ENCODE measurements at places on chromosomes 3 and 15. TPM values are rescaled to one million over a fixed set of nuclear protein-coding genes. Genes with fewer than 3 reads are reported as not detected.

DNA sequence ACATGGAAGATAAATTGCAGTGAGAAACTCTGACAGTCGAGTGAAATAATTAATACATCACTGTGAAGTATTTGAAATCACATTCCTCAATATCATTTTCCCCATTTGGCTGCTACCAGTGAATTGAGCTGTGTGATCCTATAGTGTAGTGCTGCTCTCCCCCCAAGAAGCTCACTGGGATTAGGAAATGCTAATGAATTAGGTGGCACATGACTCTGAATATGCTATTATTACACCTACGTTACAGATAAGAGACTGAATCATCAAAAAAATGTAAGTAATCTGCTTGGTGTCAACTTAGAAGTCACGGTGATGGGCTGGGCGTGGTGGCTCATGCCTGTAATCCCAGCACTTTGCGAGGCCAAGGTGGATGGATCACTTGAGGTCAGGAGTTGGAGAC, 34.7 kb upstream of the SYNM start:
- no peak for DNase-seq

DNA sequence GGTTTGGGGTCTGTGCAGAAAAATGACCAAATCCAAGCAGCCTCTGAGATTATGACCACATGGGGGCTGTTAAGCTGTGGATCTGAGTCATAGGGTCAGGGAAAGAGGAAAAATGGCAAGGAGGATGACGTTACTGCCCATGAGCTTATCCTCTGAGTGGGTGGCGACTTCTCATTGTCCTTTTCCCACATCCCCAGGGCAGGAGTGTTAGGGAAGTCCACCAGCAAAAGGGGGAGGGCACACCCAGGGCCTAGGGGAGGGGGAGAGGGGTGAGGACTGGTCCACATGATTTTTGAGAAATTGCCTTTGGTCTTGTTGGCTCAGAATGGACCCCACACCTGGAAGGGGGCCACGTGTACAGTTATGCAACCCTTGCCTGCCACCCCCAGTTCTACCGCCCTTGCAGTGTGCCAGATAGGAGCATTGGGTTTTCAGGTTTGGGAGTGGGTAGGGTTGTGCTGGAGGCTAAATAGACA, 2.6 kb downstream of the CD276 start:
- no peak for DNase-seq

- no peak for DNase-seq
Observed at GRCh38 chr3:133439563-133439962, 39.7 kb downstream of the BFSP2 start.

DNA sequence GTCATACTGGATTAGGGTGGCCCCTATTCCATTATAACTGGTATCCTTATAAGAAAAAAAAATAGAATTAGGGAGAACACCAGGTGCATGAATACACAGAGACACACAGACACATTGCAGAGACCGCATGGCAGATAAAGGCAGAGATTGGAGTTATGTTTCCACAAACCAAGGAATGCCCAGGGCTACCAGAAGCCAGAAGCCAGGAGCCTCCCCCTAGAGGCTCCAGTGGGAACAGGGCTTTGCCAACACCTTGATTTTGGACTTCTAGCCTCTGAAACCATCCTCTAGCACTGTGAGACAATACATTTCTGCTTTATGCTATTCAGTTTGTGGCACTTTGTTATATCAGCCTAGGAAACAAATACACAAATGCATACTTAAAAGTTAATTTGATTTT, 10.4 kb downstream of the GOLM2 start:
- DNase-seq = no peak

DNA sequence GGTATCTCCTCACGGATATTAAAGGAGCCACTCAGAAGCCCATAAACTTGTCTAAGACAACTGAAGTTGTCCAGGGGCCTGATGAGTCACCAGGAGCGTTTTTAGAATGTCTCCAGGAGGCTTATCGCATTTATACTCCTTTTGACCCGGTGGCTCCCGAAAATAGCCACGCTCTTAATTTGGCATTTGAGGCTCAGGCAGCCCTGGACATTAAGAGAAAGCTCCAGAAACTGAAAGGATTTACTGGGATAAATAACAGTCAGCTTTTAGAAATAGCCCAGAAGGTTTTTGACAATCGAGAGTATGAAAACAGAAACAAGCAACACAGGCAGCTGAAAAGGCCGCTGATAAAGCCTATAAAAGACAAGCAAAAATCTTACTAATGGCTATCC, 4.1 kb downstream of the DET1 start:
- DNase-seq = no peak

- DNase-seq = no peak
Observed at GRCh38 chr3:115876876-115877614, 253.7 kb downstream of the GAP43 start.

DNA sequence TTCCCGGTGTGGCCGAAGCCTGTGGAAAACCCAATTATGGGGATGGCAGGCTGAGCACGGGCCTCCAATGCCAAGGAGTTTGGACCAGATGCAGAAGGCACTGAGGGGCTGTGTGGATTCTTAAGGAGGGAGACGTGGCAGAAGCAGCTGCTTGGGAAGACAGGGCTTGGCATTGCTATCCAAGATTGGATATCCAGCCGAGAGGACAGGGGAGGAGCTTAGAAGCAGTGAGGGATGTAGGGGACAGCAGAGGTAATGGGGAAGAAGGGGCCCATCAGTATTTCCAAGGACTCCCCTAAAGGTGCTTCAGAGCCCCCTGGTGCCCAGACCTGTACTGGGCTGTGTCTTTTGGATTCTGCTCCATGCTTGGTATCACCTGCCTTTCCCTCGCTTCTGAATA, 112.8 kb upstream of the TLE3 start:
- DNase-seq = no peak

DNA sequence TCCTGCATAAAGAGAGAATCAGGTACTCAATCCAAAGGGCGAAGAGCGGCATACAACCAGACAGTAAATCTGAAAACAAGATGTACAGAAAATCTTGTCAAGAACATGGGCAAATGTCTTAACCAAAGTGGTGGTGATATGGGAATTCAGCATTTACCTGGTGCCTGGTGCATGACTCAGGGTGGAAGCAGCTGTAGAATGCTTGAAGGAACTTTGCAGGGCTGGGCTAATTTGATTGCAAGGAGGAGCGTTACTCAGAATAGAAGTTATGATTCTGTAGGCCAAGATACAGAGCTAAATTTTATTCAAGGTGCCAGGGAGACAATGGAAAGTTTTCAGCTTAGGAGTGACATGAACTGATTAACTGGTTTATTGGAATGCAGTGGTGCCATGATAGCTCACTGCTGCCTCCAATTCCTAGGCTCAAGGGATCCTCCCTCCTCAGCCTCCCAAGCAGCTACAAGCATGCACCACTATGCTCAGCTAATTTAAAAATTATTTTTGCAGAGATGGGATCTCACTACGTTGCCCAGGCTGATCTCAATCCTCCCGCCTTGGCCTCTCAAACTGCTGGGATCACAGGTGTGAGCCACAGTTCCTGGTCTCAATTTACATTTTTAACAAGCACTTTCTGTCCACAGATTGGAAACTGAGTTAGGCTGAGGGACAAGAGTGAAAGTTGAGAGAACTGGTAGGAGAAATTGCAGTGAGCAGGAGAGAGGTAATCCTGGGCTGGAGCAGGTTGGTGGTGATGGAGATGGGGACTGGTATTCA, 91.5 kb upstream of the TBC1D5 start:
- no peak for DNase-seq

GRCh38 chr3:186742618-186743380, 25.6 kb downstream of the KNG1 start:
- DNase-seq = no peak

DNA sequence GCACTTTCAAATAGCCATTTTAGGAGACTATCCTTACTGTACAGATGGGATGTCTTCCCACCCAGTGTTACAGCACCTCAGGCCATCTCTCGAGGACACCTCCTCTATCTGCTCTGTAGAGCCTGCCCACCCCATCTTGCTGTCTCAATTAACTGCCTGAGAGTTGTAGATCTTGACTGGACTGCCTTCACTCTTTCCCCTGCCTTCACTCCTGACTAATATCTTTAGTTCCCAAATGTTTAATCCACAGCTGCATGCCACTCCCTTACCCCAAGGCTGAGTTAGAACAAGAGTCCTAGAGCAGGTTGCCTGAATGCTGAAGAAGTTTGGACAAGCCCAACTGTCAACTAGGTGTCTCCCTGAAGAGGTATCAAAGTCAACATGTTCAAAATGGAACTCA, 1.3 kb upstream of the PP2D1 start:
- no peak for DNase-seq

DNA sequence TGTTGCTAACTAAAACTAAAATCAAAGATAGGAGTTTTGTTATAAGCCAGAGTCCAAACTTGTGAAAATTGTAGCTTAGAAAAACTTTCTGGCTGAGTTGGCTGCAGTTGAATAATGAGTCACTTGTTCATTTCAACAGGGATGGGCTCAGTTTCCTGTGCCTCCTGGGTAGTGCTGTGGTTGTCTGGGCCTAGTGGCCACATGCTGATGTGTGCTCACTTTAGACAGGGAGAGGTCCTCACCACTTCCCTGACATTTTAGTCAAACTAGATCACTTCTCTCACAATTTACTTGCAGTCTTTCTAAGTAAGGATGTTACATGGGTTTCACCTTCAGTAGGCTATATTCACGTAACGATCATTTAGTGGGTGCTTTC, 6.3 kb upstream of the UBE2Q2 start:
- no peak for DNase-seq

GRCh38 chr3:126142652-126143051, 37.7 kb downstream of the ALDH1L1 start:
- DNase-seq = no peak

Gene GOLGA8H
- polyA plus RNA-seq = not detected

Gene SUSD5
- 0.05 TPM for polyA plus RNA-seq

Gene IREB2
- polyA plus RNA-seq = 19.8 TPM

Gene SLC6A1
- polyA plus RNA-seq = not detected

Gene SLC12A1
- not detected for polyA plus RNA-seq

Gene PIERCE2
- polyA plus RNA-seq = 1.9 TPM

Gene ROBO2
- polyA plus RNA-seq = not detected

Gene POPDC2
- 3.5 TPM for polyA plus RNA-seq

Measured in naive B cell (primary cell).